ENCODE measurements at places on chromosomes 1 and 21.
A peak's percentile ranks its signal among the peaks of the same experiment; 100 is the strongest.

DNA sequence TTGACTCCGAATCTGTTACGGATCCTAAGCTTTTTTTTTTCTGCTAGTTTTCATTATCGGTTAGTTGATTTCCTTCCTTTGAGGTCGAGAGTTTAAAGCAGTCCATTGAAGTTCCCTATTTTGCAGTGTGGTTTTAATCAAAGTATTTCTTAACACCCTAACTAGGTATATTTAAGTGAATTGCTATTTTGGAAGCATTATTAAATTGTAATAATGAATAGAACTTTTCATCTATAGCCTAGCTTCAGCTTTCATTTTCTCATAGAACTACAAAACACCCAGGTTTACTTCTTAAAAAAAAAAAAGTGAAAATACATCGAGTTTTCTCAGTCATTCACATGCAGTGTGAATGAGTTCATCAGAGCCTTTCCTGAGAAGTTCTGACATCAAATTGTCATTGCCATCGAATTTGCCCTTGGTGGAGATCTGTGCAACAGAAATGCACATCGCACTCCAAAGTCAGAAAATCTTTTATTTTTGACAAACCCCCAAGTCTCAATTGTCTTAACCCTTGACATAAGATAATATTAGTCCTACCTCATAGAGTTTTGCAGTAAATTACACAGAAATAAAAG is 1.1 kb upstream of the LBR start:
- no peak for DNase-seq

GRCh38 chr1:223340637-223341036 is 23.3 kb downstream of the SUSD4 start:
- no peak for DNase-seq

GRCh38 chr1:216201946-216202345 is 221.3 kb downstream of the USH2A start:
- no peak for DNase-seq

DNA sequence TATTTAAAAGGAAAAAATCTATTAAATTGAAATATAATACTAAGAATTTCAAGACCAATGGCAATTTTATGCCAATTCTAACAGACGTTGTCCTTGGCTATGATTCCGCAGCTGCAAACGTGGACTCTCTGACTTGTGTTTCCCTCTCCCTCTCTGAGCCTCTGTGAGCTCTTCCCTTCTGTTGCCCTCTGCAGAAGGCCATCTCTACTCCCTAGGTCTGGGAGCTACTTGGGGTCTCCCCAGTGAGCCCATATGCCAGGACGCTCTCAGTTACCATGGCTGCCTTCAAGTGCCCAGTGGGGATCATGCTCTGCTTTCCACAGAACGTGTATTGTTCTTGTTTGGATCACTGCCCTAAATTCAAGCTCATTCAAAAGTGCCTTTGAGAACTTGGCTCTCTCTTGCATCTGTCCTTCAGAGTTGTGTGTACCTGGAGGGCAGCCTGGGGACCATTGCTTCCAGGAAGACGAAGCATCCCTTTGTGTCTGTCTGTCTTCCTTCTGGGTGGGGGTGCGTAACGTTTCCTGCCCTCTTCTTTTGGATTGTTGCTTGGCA is 97.5 kb upstream of the TSPAN2 start:
- DNase-seq, result no peak

GRCh38 chr1:116166011-116166571 is 54.9 kb downstream of the MAB21L3 start:
- DNase-seq, result no peak

DNA sequence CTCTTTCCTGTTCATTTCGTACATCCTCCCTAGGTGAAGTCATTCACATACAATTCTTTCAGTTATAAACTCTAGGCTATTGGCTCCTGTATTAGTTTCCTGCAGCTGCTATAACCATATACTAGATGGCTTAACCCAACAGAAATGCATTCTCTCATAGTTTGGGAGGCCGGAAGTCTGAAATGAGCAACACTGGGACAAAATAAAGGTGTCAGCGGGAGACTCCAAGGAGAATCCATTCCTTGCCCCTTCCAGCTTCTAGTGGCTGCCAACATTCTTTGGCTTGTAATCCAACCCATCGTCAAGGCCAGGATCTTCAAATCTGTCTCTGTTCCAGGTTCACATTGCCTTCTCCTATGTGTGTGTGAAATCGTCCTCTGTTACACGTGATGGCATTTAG is 71.3 kb downstream of the TOR3A start:
- DNase-seq, result no peak

- no peak for DNase-seq
Measured at GRCh38 chr1:1941211-1941841, 22.2 kb upstream of the TMEM52 start.

- no peak for DNase-seq
Measured at GRCh38 chr1:15311880-15312279, 64.9 kb downstream of the FHAD1 start.

DNA sequence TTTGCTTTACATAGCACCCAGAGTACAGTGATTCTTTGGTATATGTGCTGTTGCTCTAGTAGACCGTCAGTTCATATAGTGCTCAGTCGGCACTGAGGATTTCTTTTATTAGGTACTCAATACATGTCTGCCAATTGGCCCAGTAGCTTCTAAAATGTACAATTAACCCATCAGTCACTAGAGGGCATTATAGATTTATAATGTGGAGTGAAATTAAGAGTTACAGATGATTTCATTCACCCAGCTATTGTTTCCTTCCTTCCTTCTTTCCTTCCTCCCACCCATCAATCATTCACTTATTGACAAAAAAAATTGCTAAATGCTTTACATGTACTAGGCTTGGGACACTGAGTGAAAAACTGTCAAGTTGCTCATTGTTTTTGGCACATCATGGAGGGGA is 263.6 kb upstream of the USP24 start:
- no peak for DNase-seq

DNA sequence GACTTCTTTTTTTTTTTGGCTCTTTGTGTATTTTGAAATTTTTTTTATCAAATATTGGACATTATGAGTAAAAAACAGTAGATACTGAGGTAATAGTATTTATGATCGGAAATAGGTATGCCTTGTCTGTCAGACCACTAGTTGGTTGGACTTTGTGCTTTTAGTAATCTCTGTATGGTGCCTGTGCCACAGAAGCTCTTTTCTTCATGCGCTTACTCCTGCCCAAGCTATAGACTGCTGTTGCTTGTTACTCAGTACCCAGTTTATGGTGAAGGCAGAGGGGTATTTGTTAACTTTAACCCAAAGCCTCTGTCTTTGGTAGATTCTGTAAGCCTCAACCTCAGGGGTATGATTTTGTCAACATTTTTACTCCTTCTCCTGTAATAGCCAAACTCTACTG is 8.6 kb downstream of the SLC30A7 start:
- no peak for DNase-seq

GRCh38 chr1:192929597-192929996 is 120.8 kb downstream of the RGS2 start:
- DNase-seq, result no peak

DNA sequence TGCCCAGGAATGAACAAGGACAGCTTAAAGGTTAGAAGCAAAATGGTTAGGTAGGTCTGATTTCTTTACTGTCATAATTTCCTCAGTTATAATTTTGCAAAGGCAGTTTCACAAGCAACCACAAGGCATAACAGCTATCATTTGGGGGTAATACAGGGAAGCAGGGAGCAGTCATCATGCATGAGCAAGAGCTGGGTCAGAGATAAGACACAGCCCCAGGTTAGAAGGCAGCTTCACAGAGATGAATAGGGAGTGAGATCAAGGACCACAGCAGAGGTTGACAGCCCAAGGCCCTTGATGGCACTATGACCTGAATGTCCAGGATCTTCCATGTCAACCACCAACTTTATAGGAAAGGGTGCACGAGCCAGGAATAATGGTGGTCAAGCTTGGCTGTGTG is 9.0 kb upstream of the CSRP1 start:
- no peak for DNase-seq

DNA sequence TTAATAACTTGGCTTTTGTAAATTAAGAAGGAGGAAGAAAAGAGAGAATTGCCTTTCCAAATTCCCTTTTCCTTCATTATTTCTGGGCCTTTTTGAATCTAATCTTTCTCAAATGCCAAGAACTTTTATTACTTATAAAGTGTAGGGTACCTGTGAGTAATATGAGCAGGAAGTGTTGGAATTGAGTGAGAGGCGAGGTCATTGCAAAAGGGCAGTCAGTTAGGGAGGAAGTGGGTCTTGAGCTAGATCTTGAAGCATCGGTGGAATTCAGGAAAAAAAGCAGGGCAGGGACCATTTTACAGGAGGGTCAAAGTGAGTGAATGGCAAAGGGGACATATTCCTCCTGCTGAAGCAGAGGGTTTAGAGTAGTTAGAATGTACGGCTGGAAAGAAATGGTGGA is 23.4 kb downstream of the DDI2 start:
- no peak for DNase-seq

GRCh38 chr1:202237052-202237451 is 43.5 kb downstream of the LGR6 start:
- peak; percentile 63 for DNase-seq

GRCh38 chr1:942411-942821 is 16.6 kb downstream of the NOC2L start:
- DNase-seq, result no peak

- no peak for DNase-seq
Measured at GRCh38 chr1:91026320-91026719, 4.5 kb upstream of the ZNF644 start.

- no peak for DNase-seq
Measured at GRCh38 chr1:65319141-65319540, 9.8 kb downstream of the DNAJC6 start.

- DNase-seq, result no peak
Measured at GRCh38 chr1:234838182-234838581, 228.2 kb upstream of the IRF2BP2 start.

- no peak for DNase-seq
Measured at GRCh38 chr1:90382161-90382560, 334.9 kb downstream of the BARHL2 start.

DNA sequence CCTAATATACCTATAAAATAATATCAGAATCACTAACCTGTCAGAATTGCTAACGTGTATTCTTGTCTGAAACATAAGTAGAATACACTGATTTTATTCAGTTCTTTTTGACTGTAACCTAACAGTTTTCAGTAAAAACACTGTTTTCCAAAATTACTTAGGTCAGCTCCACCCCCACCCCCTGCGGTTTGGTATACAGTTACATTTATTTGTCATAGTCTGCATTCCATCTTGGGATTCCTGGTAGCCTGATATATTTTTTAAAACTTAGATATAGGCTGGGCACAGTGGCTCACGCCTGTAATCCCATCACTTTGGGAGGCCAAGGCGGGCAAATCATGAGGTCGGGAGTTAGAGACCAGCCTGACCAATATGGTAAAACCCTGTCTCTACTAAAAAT is 19.8 kb upstream of the ABCD3 start:
- no peak for DNase-seq

GRCh38 chr1:210248341-210248740 is 15.7 kb downstream of the SERTAD4 start:
- no peak for DNase-seq

- no peak for DNase-seq
Measured at GRCh38 chr1:59279645-59280044, 17.2 kb upstream of the FGGY start.

DNA sequence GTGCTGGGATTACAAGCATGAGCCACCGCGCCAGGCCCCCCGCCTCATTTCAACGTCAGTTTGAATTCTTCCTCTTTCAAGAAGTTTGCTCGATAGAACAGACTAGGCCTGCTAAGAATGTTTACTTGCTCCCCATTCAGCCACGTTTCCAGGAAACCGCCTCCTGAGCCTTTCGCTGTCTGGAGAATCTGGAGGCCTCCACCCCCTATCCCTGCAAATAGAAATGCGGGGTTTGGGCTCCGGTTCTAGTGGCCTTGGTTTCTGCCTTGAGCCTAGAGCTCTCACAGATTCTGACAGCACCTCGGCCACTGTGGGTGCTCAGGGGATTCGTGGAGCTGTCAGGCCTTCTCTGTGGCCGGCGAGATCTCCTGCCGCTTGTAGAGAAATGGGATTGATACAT is 84.3 kb downstream of the UBIAD1 start:
- no peak for DNase-seq

DNA sequence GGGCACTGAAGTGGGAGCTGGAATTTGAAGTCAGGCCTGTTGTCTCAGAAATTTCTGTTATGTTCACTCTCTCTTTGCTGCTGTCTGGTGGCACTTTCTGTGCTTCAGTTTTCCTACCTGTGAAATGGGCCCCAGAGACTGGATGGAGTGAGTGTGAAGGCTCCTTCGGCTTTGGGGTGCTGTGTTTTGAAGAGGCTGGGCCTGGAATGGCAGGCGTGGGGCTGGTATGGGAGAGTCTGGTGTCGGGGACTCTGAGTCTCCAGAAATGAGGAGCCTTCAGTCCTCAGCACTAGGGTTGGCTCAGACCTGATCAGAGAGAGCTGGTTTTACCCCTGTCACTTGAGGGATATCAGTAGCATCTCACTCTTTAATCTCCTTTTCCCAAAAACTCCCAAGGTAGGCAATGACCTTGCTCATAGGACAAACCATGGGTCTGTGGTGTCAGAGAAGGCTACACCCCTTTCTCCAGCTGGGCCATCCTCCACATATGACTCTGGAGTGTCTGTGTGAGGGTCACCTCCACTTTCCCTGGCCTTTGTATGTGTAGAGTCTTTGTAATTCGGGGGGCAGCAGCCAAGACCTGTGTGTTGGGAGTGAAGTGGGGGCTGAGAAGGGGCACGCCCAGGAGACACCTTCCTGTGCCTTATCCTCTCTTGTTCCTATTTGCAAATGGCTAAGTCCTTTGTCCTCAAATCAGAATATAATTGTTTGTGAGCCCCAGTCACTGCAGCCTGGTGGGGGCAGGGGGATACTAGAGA is 279.9 kb downstream of the PTPRU start:
- DNase-seq, result peak; percentile 21

DNA sequence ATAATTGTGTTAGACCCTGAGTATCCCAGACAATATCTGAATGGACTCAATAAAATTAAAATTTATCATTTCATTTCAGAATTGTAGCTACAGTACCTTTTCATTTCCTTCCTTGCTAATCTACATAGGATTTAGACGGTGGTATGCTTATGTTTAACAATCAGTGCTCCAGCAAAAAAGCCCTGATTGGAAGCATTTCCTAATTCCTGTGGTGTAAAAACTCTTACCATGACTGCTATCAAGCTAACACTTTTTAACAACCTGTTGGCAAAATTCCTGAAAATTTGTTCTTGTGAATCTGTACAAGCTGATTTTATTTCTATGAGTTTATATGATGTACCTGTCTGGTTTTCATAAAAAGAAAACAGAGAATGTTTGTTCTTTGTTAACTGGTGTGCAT is 5.2 kb upstream of the FNBP1L start:
- no peak for DNase-seq

DNA sequence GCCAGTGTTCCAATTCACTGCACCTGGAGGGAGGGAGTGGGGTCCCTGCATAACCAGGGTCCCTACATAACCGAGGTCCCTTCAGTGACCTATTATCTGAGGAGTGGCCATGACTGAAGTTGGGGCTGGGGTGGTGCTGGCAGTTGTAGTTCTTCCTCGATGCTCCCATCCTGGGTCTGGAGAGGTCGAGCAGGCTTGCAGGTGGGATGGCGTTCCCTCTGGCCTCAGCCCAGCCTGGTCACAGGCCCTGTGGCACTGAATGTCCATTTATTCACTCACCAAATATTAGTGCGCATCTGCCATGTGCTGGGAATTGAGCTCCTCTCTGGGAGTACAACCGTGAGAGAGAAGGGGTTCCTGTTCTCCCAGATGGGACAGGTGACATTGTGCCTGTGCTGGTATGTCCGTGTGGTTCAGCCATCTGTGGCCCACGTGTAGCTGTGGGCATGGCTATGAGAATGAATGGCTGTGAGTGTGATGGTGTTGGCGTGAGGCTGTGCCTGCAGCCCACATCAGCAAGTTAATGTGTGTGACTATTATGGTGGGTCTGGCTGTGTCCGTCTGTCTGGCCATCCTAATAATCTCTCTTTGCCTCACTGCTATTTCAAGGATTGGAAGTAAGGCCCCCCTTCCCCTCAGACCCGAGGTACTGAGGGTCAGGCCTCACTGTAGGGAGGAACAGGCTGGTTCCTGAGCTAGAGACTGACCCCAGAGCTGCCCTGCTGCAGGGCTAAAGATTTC is 3.9 kb upstream of the SLC6A9 start:
- DNase-seq, result no peak
